PC-3 (cell line): ENCODE measurements at places on chromosomes 6 and 20.
A peak's percentile ranks its signal among the peaks of the same experiment; 100 is the strongest.

- no peak overlapping the region for H3K4me3 ChIP-seq
- peak overlapping the region; percentile 63 for H3K27ac ChIP-seq
- H3K36me3 ChIP-seq, result peaks cover 32% of the 10 kb centered on the region
- peaks cover 17% of the 10 kb centered on the region for H3K4me1 ChIP-seq
These were observed 67.0 kb downstream of the TNFRSF21 start for GRCh38 chr6:47242483-47243386.

GRCh38 chr6:87941556-87942358 is 105.9 kb upstream of the SPACA1 start:
- H3K4me3 ChIP-seq, result no peak overlapping the region
- H3K4me1 ChIP-seq, result peaks cover 5% of the 10 kb centered on the region; the same call in 1 of the 2 replicates
- H3K27me3 ChIP-seq, result no peaks in the 10 kb centered on the region; the same call in 1 of the 2 replicates
- H3K27ac ChIP-seq, result no peak overlapping the region
- no peak for DNase-seq
- no peaks in the 10 kb centered on the region for H3K36me3 ChIP-seq

- H3K27ac ChIP-seq, result no peak overlapping the region
- H3K4me3 ChIP-seq, result no peak overlapping the region
- peaks cover 4% of the 10 kb centered on the region; the same call in 1 of the 2 replicates for H3K4me1 ChIP-seq
- DNase-seq, result peak; percentile 6
- H3K27me3 ChIP-seq, result no peaks in the 10 kb centered on the region
These were observed 90.5 kb upstream of the VGLL2 start for GRCh38 chr6:117174835-117175360.

DNA sequence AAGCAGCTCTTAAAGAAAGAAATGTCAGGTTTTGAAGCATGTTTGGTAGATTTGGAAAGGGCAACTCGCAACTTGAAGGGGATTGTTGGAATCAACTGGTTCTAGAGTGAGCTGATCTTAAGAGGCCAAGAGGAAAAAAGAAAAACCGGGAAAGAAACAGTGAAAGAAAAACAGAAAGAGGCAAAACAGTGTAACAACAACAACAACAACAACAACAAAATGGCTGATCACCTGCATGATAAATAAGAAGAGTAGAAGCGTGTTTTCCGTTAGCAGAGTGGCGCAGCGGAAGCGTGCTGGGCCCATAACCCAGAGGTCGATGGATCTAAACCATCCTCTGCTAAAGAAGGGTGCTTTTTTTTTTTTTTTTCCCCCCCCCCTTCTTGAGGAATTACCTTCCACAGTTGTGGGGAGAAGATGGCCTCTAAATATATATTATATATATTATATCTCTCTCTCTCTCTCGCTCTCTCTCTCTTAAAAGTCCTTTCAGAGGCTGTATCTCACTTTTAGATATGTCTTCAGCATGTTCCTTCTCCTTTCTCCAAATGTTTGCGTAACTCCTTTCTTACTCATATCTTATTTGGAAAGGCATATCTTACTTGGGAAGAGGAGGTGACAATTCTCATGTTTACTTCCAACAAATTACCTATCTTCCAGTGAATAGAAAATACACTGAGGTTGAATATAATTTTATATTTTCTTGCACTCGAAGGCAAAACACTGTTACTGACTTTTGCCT is 134.4 kb downstream of the OR2B2 start:
- no peak overlapping the region for H3K27ac ChIP-seq
- peaks cover 12% of the 10 kb centered on the region for H3K4me1 ChIP-seq
- H3K27me3 ChIP-seq, result no peaks in the 10 kb centered on the region
- DNase-seq, result no peak
- H3K4me3 ChIP-seq, result no peak overlapping the region
- no peaks in the 10 kb centered on the region for H3K36me3 ChIP-seq

DNA sequence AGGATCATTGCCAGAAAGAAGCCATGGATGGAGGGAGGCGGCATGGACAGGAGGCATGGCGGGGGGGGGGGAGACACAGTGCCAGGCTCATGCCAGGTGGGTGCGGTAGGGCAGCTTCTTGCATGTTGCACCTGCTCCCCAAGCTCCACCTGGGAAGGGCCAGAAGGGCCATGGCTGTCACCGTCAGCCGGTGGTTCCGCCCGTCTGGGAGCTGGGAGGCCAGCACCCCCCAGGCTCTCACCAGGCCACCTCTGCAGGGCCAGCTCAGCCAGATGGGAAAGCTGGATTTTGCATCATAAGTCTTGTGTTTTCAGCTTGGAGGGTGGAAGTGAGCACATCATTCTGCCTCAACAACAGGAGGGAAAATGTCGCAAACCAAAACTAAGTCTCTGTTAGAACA is 404.7 kb downstream of the TAF4 start:
- peaks cover 87% of the 10 kb centered on the region for H3K27me3 ChIP-seq
- H3K4me1 ChIP-seq, result no peaks in the 10 kb centered on the region
- no peak overlapping the region for H3K27ac ChIP-seq
- H3K4me3 ChIP-seq, result no peak overlapping the region

DNA sequence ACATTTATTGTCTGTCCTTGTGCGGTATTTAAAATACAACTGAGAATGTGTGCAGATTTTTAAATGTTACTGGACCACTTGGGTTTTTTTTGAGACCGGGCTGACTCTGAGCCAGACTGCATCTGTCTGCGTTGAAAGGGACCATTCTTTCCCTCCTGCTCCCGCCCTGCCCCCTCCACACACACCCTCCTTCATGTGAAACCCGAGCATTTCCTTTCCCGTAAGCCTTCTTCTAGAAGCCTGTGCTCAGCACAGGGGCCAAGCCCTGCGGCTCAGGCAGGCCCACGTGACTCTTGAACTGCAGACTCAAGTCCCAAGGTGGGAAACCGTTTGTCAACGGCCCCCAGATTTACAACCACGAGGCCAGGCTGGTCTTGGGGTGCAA is 82.7 kb upstream of the FOXC1 start:
- no peak overlapping the region for H3K27ac ChIP-seq
- no peaks in the 10 kb centered on the region for H3K36me3 ChIP-seq
- H3K4me1 ChIP-seq, result no peaks in the 10 kb centered on the region
- DNase-seq, result no peak
- H3K27me3 ChIP-seq, result peaks cover 5% of the 10 kb centered on the region

- no peak overlapping the region for H3K27ac ChIP-seq
- no peaks in the 10 kb centered on the region for H3K4me1 ChIP-seq
- no peak overlapping the region for H3K4me3 ChIP-seq
- peak; percentile 5 for DNase-seq
- no peaks in the 10 kb centered on the region for H3K36me3 ChIP-seq
These were observed 210.9 kb upstream of the HDDC2 start for GRCh38 chr6:125512621-125513020.

- no peaks in the 10 kb centered on the region for H3K36me3 ChIP-seq
- no peak overlapping the region for H3K27ac ChIP-seq
- no peaks in the 10 kb centered on the region; the same call in 1 of the 2 replicates for H3K4me1 ChIP-seq
- DNase-seq, result no peak
- H3K4me3 ChIP-seq, result no peak overlapping the region
These were observed 112.2 kb downstream of the PLEKHG1 start for GRCh38 chr6:150711584-150712504.

DNA sequence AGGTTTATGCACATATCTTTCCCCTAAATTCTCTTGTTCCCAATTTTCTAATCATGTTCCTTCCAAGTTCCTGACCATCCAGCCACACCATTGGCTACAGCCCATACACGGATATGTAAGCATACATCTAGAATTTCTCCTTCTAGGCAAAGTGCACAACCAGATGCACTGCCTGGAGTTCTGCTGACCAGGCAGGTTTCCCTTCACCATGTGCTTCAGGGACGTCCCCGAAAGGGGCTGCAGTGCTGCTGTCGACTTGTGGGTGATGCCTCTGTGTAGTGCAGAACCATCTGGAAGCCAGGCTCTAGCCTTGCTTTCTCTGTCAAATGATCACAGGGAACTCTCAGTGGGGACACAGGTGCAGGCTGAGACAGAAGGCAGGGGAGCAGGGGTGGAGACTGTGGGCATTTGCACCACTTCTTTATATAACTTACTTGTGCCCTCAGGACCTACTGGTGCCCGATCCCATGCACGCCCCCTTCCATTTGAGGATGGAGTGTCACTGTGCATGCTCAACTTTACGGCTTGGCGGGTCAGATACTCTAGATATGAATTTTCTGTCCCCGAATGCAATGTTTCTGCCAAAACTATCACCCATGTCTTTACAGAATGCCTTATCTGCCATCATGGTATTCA is 37.5 kb upstream of the SMOC2 start:
- no peaks in the 10 kb centered on the region for H3K27me3 ChIP-seq
- no peak overlapping the region for H3K4me3 ChIP-seq
- no peak overlapping the region for H3K27ac ChIP-seq
- DNase-seq, result no peak

GRCh38 chr6:654136-654535 is 2.8 kb downstream of the HUS1B start:
- H3K4me3 ChIP-seq, result no peak overlapping the region
- DNase-seq, result no peak
- no peak overlapping the region for H3K27ac ChIP-seq
- H3K27me3 ChIP-seq, result no peaks in the 10 kb centered on the region
- H3K4me1 ChIP-seq, result no peaks in the 10 kb centered on the region
- 0 out of 2 replicates have a peak, but pooled peaks cover 3% of the 10 kb centered on the region for H3K36me3 ChIP-seq

GRCh38 chr20:55586610-55587009 is 418.7 kb downstream of the CBLN4 start:
- DNase-seq, result no peak
- no peak overlapping the region for H3K27ac ChIP-seq
- no peak overlapping the region for H3K4me3 ChIP-seq
- H3K27me3 ChIP-seq, result 0 out of 2 replicates have a peak, but pooled peaks cover 5% of the 10 kb centered on the region

DNA sequence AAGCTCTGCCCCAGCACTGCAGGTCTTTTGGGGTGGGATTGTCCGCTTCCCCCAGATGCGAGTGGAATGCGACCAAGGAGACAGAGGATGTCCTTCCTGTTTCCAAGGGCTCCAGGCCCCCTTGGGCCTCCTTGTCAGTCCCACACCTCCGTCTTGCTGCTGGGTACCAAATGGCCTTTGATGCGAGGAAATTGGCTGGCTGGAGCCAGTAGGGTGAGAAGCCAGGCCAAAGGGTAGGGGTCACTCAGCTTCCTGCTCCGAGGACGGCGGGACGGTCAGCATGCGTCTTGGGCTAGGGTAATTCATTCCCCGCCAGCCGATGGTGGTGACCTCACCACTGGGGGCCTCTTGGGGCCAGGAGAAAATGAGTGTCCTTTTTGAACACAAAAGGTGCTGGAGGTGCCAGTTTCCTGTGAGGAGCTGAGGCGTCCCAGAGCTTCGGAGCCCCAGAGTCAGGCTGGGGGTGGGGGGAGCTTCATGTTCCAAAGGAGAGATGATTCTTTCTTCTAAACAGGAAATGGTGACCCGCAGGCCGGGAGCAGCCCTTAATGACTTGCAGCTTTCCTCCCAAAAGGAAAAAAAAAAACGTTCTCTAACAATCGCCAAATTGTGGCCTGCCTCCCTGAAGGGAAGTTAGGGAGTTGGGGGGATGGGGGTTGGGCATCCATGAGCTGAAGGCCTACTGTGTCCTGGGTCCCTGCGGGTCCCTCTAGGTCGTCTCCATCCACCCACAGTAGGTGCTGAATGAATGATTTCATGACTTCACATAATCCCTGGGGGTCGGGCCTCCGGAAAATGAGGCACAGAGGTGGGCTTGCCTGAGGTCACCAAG is 6.7 kb downstream of the SNAI1 start:
- H3K36me3 ChIP-seq, result no peaks in the 10 kb centered on the region
- no peak overlapping the region for H3K27ac ChIP-seq
- no peak for DNase-seq
- H3K4me1 ChIP-seq, result peaks cover 7% of the 10 kb centered on the region; the same call in 1 of the 2 replicates

GRCh38 chr6:98657764-98658163 is 176.6 kb upstream of the POU3F2 start:
- DNase-seq, result peak; percentile 57
- H3K36me3 ChIP-seq, result no peaks in the 10 kb centered on the region
- no peak overlapping the region for H3K27ac ChIP-seq
- no peak overlapping the region for H3K4me3 ChIP-seq
- peaks cover 3% of the 10 kb centered on the region for H3K27me3 ChIP-seq

DNA sequence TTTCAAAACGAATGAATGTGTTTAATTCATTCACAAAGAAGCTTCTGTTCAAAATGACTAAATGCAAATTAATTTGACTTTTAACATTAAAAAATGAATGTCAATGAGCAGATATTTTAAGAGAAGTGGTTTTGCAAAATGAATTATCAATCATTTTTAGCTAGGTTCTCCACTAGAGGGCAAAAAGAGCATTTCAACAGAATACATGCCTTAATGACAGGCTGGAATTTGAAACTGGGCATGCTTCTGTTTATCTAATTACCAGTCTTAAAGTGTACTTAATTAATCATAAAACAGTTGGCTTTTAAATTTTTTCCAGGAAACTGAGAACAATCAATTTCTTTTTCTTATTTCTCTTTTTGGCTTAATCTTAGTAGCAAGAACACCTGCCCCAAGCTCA is 63.8 kb upstream of the TINAG start:
- H3K36me3 ChIP-seq, result no peaks in the 10 kb centered on the region
- DNase-seq, result peak; percentile 71
- 0 out of 2 replicates have a peak, but pooled peaks cover 4% of the 10 kb centered on the region for H3K4me1 ChIP-seq
- H3K27me3 ChIP-seq, result no peaks in the 10 kb centered on the region

DNA sequence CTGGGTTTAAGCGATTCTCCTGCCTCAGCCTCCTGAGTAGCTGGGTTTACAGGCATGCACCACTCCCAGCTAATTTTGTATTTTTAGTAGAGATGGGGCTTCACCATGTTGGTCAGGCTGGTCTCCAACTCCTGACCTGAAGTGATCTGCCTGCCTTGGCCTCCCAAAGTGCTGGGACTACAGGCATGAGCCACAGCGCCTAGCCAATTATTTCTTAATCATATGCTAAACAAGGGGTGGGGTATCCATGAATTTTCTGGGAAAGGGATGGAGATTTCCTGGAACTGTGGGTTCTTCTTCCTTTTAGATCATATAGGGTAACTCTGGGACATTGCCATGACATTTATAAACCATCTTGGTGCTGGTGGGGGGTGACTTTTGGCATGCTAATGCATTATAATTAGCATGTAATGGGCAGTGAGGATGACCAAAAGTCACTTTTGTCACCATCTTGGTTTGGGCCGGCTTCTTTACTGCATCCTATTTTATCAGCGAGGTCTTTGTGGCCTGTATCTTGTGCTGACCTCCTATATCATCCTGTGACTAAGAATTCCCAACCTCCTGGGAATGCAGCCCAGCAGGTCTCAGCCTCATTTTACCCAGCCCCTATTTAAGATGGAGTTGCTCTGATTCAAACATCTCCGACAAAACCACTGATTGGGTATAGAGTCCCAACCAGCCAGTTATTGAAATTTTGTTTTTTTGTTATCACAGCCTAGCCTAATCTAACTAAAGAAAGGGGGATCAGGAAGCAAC is 29.9 kb upstream of the DDR1 start:
- no peak overlapping the region for H3K27ac ChIP-seq
- no peaks in the 10 kb centered on the region for H3K27me3 ChIP-seq
- no peak overlapping the region for H3K4me3 ChIP-seq

- no peak for DNase-seq
- H3K4me1 ChIP-seq, result no peaks in the 10 kb centered on the region
- no peak overlapping the region for H3K27ac ChIP-seq
- no peak overlapping the region for H3K4me3 ChIP-seq
- no peaks in the 10 kb centered on the region for H3K27me3 ChIP-seq
- H3K36me3 ChIP-seq, result no peaks in the 10 kb centered on the region
These were observed 45.1 kb downstream of the RNASET2 start for GRCh38 chr6:166911248-166911677.

GRCh38 chr6:159099961-159100360 is 55.2 kb upstream of the TAGAP start:
- no peak for DNase-seq
- H3K4me3 ChIP-seq, result no peak overlapping the region
- no peaks in the 10 kb centered on the region for H3K27me3 ChIP-seq

- peak; percentile 73 for DNase-seq
- H3K36me3 ChIP-seq, result peaks cover 9% of the 10 kb centered on the region; the same call in 1 of the 2 replicates
- H3K27me3 ChIP-seq, result no peaks in the 10 kb centered on the region
These were observed 1.4 kb downstream of the PPP1R3D start for GRCh38 chr20:59938696-59939051.
